ENCODE measurements at places on chromosomes 7 and 10. TPM values are rescaled to one million over a fixed set of nuclear protein-coding genes. Genes with fewer than 3 reads are reported as not detected.

DNA sequence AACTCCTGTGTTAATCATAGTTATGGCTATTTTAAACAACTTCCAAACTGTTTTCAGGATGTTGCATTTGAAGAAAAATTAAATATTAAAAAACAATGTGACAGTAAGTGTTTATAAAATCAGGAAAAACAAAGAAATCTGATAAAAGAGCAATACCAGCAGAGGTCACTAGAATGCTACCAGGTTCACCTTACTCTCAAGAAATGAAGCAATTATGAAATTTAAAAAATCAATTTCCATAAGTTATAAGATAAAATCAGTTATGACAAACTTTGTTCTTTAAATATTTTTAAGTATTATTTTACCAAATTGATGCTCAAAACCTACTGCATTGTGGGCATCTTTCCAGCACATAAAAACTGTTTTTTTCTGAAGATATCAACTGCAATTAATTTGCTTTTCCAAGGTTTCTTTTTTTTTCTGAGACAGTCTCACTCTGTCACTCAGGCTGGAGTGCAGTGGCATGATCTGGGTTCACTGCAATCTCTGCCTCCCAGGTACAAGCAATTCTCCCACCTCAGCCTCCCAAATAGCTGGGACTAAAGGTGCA lies 50.7 kb upstream of the RHEB start:
- H3K36me3 ChIP-seq, result peaks cover 7% of the 10 kb centered on the region
- H3K4me3 ChIP-seq, result no peak overlapping the region
- H3K4me1 ChIP-seq, result no peaks in the 10 kb centered on the region
- no peaks in the 10 kb centered on the region for H3K27me3 ChIP-seq
- H3K27ac ChIP-seq, result no peak overlapping the region

The ACTR3C gene
- total RNA-seq, result 6.1 TPM

The PIP gene
- total RNA-seq, result not detected

DNA sequence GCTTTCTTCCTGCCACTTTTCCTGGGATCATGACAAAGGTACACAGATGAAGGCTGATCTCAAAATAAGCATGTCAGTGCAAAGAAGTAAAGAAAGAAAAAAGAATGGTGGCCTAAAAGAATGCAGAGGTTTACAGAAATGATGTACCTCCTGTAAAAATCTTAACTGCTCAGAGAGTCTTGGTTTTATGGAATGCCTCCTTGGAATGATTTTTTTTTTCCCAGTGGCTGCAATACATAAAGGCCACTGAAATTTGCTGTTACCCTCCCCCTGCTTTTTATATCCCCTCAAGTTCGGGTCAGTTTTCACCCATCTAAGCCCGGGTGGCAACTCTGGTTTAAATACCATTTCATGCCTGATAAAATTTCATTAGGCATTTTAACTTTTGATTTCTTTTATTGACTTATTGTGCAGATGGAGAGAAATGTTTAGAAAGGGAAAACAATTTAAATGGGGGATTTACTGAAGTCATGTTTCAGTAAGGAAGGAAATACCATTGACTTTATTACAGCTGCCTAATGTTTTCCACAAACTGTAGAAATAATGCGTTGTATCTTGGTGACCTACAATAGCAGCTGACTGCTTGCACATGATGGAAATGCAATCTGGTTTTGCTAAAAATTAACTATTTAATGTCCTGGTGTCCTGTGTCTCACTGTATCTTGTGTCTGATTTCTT lies 102.5 kb downstream of the SAMD9 start:
- no peak overlapping the region for H3K4me3 ChIP-seq
- H3K36me3 ChIP-seq, result no peaks in the 10 kb centered on the region

DNA sequence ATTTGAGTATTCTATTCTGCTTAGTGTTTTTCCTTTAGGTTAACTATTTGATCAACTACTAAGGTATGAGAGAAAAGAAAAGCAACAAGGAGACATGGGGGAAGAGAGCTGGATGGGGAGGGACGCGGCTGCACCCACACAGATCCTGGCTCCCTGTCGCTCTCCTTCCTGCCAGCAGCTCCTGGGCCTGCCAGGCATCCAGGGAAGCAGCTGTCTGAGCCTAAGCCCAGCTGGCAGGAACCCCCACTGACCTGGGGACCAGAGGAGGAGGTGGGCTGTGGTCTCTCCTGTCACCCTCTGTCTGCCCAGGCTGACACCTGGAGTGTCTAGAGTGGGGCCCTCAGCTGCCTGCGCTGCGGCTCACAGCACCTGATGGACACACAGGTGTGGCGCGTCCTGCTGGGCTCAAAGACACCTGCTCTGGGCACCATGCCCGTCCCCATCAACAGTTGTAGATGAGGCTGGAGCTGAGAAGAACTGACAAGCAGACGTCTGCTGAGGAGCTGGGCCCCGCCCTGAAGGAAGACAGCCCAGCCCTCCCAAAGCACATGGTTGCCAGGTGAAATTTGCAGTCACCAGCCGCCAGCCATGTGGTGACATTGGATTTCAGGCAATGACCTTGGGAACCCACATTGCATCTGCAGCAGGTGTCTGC lies 207.9 kb downstream of the PLXNA4 start:
- H3K4me3 ChIP-seq, result no peak overlapping the region
- no peaks in the 10 kb centered on the region for H3K4me1 ChIP-seq
- peaks cover 14% of the 10 kb centered on the region for H3K27me3 ChIP-seq
- H3K36me3 ChIP-seq, result no peaks in the 10 kb centered on the region
- H3K27ac ChIP-seq, result no peak overlapping the region

- H3K27ac ChIP-seq, result no peak overlapping the region
- no peaks in the 10 kb centered on the region for H3K27me3 ChIP-seq
- peaks cover 20% of the 10 kb centered on the region for H3K4me1 ChIP-seq
- DNase-seq, result no peak
- H3K4me3 ChIP-seq, result no peak overlapping the region
- peaks cover 51% of the 10 kb centered on the region for H3K36me3 ChIP-seq
Measured at GRCh38 chr10:7282457-7282856, 128.4 kb downstream of the SFMBT2 start.

DNA sequence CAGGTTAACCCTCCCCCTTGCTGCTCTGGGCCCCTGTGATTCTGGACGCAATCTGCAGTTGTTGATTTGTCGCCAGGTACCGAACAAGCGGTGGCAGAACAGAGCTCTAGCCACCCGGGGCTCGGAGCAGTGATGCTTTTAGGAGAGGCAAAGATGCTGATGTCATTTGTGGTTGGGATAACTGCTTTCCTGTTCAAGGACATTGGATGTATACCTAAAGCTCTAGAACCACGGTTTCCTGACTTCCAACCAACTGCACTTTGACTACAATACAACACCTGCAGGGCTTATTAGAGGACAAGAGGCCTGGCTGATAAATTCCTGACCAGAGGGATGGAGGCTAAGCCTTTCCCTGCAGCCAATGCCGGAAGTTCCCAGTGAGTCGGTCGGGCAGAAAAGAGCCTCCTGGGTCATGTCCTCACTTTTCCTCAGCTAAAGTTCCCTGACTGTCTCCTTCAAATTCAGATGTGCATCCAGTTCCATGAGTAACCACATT lies 6.5 kb upstream of the RBM20 start:
- peaks cover 15% of the 10 kb centered on the region for H3K4me1 ChIP-seq
- H3K27me3 ChIP-seq, result peaks cover 51% of the 10 kb centered on the region
- no peaks in the 10 kb centered on the region for H3K36me3 ChIP-seq
- H3K27ac ChIP-seq, result no peak overlapping the region
- DNase-seq, result no peak

The SPAG6 gene
- 0.75 TPM for total RNA-seq

GRCh38 chr10:69749178-69750010 lies 52.3 kb upstream of the COL13A1 start:
- H3K4me1 ChIP-seq, result no peaks in the 10 kb centered on the region
- no peak overlapping the region for H3K27ac ChIP-seq
- H3K4me3 ChIP-seq, result no peak overlapping the region
- no peaks in the 10 kb centered on the region for H3K36me3 ChIP-seq
- no peak for DNase-seq

DNA sequence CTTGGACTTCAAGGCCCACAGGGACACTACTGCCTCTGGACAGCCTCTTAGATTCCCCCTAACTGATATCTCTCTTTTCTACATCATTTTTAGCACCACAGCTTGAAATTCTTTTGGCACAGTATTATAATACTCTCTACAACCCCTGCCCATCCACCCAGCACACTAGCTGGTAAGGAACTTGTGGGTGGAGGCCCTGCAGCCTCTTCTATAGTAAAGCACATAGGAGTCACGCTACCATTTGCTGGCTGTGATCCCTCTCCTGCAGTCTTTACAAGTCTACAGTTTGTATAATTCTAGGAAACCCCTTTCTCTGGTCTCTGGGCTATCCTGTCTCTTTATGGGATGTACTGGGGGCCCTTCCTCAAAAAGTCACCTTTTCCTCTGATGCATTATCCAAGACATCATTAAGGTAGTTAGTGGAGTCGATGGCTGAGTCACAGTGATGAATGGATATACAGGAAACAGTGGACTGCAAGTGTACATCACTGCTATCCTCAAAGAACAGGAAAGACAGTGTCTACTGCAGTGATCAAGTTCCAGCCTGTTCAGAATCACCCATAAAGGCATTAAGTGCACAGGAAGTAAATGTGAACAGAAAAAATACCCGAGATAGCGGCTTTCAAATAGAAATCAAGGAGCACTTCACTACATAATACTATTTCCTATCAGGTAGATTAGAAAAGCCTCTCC lies 54.4 kb downstream of the STK17A start:
- peaks cover 86% of the 10 kb centered on the region for H3K36me3 ChIP-seq
- H3K4me1 ChIP-seq, result peaks cover 81% of the 10 kb centered on the region
- peak overlapping the region; percentile 87 for H3K27ac ChIP-seq
- H3K4me3 ChIP-seq, result no peak overlapping the region
- no peak for DNase-seq

DNA sequence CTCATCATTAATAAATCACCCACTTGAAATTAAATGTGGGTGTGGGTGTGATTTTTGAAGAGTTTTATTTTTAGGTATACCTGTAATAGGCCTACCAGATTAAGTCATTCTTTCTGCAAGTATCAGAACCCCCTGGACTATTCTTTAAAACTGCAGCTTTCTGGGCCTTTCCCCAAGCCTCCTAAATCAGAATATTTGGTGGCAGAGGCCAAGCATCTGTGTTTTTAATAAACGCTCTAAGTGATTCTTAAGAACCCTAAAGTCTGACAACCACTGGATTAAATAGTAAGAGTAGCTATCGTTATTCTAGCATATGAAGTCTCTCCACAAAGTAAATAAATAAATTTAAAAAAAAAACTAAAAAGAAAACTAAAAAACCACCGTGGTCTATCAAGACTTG lies 703.0 kb upstream of the NRP1 start:
- H3K4me1 ChIP-seq, result no peaks in the 10 kb centered on the region
- DNase-seq, result no peak
- no peaks in the 10 kb centered on the region for H3K27me3 ChIP-seq
- H3K27ac ChIP-seq, result no peak overlapping the region
- H3K4me3 ChIP-seq, result no peak overlapping the region
- no peaks in the 10 kb centered on the region for H3K36me3 ChIP-seq

GRCh38 chr7:3082386-3082785 lies 38.7 kb upstream of the CARD11 start:
- no peak overlapping the region for H3K4me3 ChIP-seq
- H3K27me3 ChIP-seq, result no peaks in the 10 kb centered on the region
- peaks cover 8% of the 10 kb centered on the region for H3K36me3 ChIP-seq
- no peak for DNase-seq
- H3K4me1 ChIP-seq, result no peaks in the 10 kb centered on the region

The AS3MT gene
- total RNA-seq, result 0.48 TPM

DNA sequence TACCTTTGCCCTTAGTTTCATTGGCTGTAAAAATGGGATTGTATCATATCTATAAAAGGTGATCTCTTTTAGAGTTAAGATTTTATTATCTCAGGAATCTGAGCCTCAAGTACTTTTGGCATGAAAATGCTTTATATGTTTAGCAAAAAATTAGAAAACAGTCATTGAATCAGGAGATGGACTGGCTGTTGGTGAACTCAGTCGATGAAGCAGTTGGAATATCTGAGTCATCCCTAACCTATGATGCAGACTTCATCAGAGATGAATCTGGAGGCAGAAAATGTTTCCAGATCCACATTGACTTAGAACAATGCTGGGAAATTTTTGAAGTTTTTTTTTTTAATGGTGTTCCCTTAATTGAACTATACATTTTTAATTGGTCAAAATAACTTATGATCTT lies 228.5 kb downstream of the SLC25A13 start:
- H3K4me1 ChIP-seq, result no peaks in the 10 kb centered on the region
- no peaks in the 10 kb centered on the region for H3K36me3 ChIP-seq
- no peak overlapping the region for H3K4me3 ChIP-seq
- no peak for DNase-seq
- no peak overlapping the region for H3K27ac ChIP-seq

- no peak for DNase-seq
- no peaks in the 10 kb centered on the region for H3K36me3 ChIP-seq
- no peak overlapping the region for H3K4me3 ChIP-seq
Measured at GRCh38 chr7:119596651-119597050, 676.3 kb upstream of the KCND2 start.

The CCL24 gene
- not detected for total RNA-seq

The STAG3 gene
- total RNA-seq, result 24.7 TPM

Data from activated CD4-positive, alpha-beta T cell treated with anti-CD3 and anti-CD28 coated beads, Interleukin-2, amount 10 ng/mL, durations not matched to agents 7 days and 5 days (primary cell).